ENCODE measurements at places on chromosomes 12 and 14. TPM values are rescaled to one million over a fixed set of nuclear protein-coding genes. Genes with fewer than 3 reads are reported as not detected.

DNA sequence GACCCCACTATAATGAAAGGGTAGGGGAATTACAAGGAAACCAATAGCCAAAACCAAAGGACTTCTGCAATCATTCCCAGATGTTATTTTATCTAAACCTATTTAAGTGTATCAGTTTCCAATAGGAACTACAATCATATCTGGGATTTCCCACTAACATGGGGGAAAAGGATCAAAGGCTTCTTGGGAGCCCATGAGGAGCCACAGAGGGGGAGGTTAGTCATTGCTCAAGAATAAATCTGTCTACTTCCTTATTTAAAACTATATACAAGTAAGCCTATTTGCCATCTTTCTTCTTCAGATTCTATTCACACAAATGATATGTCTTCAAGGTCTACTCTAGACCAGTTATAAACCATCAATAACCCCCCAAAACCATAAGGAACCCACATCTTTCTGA lies 33.1 kb downstream of the FGD6 start:
- no peak overlapping the region for H3K4me3 ChIP-seq
- no peaks in the 10 kb centered on the region for H3K36me3 ChIP-seq
- DNase-seq = no peak

- peaks cover 4% of the 10 kb centered on the region for H3K4me1 ChIP-seq
- H3K4me3 ChIP-seq = no peak overlapping the region
- H3K27me3 ChIP-seq = no peaks in the 10 kb centered on the region
- H3K36me3 ChIP-seq = peaks cover 14% of the 10 kb centered on the region
- no peak overlapping the region for H3K27ac ChIP-seq
Measured at GRCh38 chr12:46629331-46630229, 196.2 kb downstream of the SLC38A4 start.

DNA sequence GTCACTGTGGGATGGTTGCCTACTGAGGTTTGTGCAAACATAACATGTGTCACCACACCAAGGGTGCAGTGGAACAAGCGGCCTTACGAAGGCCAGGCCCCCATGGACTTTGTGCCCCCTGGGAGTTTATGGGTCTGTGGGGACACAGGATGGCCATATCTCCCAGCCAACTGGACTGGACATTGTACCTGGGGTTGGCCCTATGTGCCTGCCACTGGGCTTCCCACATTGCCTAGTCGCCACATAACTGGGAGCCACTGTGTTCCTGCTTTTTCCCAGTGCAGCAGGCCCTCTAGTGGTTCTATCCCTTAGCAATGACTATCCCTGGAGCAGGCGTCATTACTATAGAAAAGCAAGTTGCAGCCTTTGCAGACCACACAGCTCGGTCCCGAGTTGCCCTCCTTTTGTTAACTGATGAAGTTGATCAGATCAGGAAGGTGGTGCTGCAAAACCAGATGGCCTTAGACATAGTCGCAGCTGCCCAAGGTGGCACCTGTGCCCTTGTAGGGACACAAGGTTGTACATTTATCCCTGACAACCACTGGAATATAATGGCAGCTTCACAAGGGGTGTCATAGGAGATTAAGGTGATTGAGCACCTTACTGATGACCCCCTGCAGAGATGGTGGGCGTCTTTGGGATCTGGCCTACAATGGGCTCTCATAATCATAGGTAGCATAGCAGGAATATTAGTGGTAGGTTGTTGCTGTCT lies 15.2 kb upstream of the RNASE12 start:
- H3K4me1 ChIP-seq = peaks cover 4% of the 10 kb centered on the region
- H3K36me3 ChIP-seq = no peaks in the 10 kb centered on the region
- no peak overlapping the region for H3K27ac ChIP-seq
- DNase-seq = no peak

- no peak for DNase-seq
- no peaks in the 10 kb centered on the region for H3K27me3 ChIP-seq
- no peak overlapping the region for H3K4me3 ChIP-seq
- H3K27ac ChIP-seq = peak overlapping the region; percentile 27
Measured at GRCh38 chr12:49669796-49670195, 37.4 kb downstream of the FMNL3 start.

The TAS2R7 gene
- not detected for total RNA-seq

Data from activated CD4-positive, alpha-beta T cell treated with anti-CD3 and anti-CD28 coated beads, Interleukin-2, amount 10 ng/mL, durations not matched to agents 24 days and 14 days (primary cell).